ENCODE measurements at places on chromosomes 6 and 20. TPM values are rescaled to one million over a fixed set of nuclear protein-coding genes. Genes with fewer than 3 reads are reported as not detected.

Gene C6orf52
- 3.0 TPM for total RNA-seq

Gene PLAGL2
- total RNA-seq: 119 TPM

Gene COL21A1
- not detected for total RNA-seq

Gene PSORS1C2
- not detected for total RNA-seq

Gene PGC
- total RNA-seq: not detected

Gene WDR46
- 106 TPM for total RNA-seq

Gene NKAPL
- total RNA-seq: not detected

Gene PLCB1
- 1.9 TPM for total RNA-seq

Gene LST1
- total RNA-seq: 42.6 TPM

Gene CTCFL
- total RNA-seq: not detected

Gene GATA5
- total RNA-seq: not detected

Gene HTR1E
- not detected for total RNA-seq

Gene SIRPD
- total RNA-seq: not detected

Gene TMEM63B
- 17.8 TPM for total RNA-seq

Gene C6orf132
- 0.40 TPM for total RNA-seq

Gene EYA4
- not detected for total RNA-seq

Gene SLC26A8
- total RNA-seq: not detected

Gene CAP2
- not detected for total RNA-seq

Gene PNISR
- total RNA-seq: 109 TPM

GRCh38 chr6:82076916-82077315 is 170.6 kb downstream of the IBTK start:
- H3K4me1 ChIP-seq: no peaks in the 10 kb centered on the region
- H3K27ac ChIP-seq: no peak overlapping the region
- DNase-seq: no peak
- H3K36me3 ChIP-seq: no peaks in the 10 kb centered on the region

- H3K27me3 ChIP-seq: peaks cover 6% of the 10 kb centered on the region
- DNase-seq: no peak
- H3K4me1 ChIP-seq: no peaks in the 10 kb centered on the region
- no peak overlapping the region for H3K4me3 ChIP-seq
- no peaks in the 10 kb centered on the region for H3K36me3 ChIP-seq
These were observed 120.7 kb downstream of the MTFR2 start for GRCh38 chr6:136129365-136129764.

DNA sequence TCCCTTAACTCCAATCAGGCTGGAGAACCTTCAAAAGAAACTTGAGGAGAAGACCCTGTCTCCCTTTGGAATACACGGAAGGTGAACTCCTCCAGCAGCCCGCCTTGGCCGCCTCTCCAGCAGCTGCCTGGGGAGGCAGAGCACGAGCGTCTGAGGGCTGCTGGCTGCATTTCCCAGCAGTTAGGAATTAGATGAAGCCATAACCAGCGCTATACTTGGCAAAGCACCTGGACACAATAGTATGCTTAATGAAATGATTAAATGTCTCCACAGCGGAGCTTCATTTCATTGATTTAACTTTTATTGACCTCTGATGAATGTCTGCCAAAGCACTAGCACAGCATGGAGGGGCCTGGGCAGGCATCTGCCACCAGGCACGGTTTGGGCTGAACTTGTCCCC is 73.5 kb downstream of the TMEM242 start:
- no peaks in the 10 kb centered on the region for H3K4me1 ChIP-seq
- H3K36me3 ChIP-seq: no peaks in the 10 kb centered on the region
- no peak overlapping the region for H3K4me3 ChIP-seq
- H3K27me3 ChIP-seq: peaks cover 20% of the 10 kb centered on the region
- no peak for DNase-seq
- no peak overlapping the region for H3K27ac ChIP-seq

- no peak overlapping the region for H3K27ac ChIP-seq
- H3K4me3 ChIP-seq: no peak overlapping the region
- H3K27me3 ChIP-seq: no peaks in the 10 kb centered on the region
- H3K4me1 ChIP-seq: peaks cover 4% of the 10 kb centered on the region
- no peak for DNase-seq
These were observed 420.8 kb downstream of the TBC1D32 start for GRCh38 chr6:120913486-120913885.

DNA sequence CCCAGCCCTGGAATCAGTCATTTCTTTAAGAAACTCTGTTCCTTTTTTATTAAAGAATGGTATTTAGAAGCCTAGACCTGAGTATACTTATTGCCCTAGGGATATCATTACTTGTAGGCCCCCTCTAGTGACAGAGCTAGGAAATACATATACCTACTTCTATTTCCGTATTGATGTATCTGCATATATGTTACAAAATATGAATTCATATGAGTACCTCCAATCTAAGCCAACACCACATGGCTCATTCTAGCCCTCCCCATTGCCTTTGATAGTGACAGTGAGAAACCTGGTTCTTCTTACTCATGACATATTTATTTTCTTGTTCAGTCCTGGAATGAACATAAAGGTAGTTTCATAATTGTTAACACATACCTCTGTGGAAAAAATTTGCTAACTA is 137.2 kb downstream of the FARS2 start:
- peaks cover 6% of the 10 kb centered on the region for H3K4me1 ChIP-seq
- H3K36me3 ChIP-seq: no peaks in the 10 kb centered on the region
- H3K27ac ChIP-seq: no peak overlapping the region

GRCh38 chr20:57973886-57974285 is 254.6 kb downstream of the ANKRD60 start:
- H3K4me1 ChIP-seq: no peaks in the 10 kb centered on the region
- no peaks in the 10 kb centered on the region for H3K27me3 ChIP-seq
- no peaks in the 10 kb centered on the region for H3K36me3 ChIP-seq
- H3K4me3 ChIP-seq: no peak overlapping the region

DNA sequence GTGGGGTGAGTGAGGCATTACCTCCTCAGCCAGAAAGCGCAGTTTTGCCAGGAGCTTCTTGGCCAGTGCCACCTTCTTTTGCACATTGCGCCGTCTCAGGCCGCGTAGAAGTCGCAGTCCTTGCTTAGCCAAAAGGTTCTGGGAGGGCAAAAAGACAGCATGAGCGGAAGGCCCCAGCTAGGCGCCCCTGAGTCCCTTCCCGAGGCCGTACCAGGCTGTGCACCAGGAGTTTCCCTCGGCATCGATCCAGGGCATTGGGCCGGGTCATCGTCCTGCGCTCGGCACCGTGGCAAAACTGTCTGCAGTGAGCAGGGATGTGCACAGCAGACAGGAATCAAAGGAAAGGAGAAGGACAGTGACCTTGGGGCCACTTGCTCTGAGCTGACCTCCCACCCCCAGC is 20.2 kb upstream of the SPAG4 start:
- H3K4me1 ChIP-seq: no peaks in the 10 kb centered on the region
- no peak overlapping the region for H3K4me3 ChIP-seq
- peaks cover 32% of the 10 kb centered on the region for H3K27me3 ChIP-seq
- DNase-seq: no peak

GRCh38 chr6:16807956-16808355 is 46.7 kb upstream of the ATXN1 start:
- DNase-seq: no peak
- no peak overlapping the region for H3K27ac ChIP-seq
- H3K36me3 ChIP-seq: peaks cover 2% of the 10 kb centered on the region
- no peak overlapping the region for H3K4me3 ChIP-seq
- H3K4me1 ChIP-seq: no peaks in the 10 kb centered on the region

- no peaks in the 10 kb centered on the region for H3K36me3 ChIP-seq
- H3K27me3 ChIP-seq: no peaks in the 10 kb centered on the region
- no peak for DNase-seq
- H3K4me1 ChIP-seq: no peaks in the 10 kb centered on the region
These were observed 245.6 kb downstream of the KIF16B start for GRCh38 chr20:16327606-16328005.

- peak; percentile 80 for DNase-seq
- no peaks in the 10 kb centered on the region for H3K27me3 ChIP-seq
- peaks cover 50% of the 10 kb centered on the region for H3K36me3 ChIP-seq
- H3K4me3 ChIP-seq: peak overlapping the region; percentile 82
- H3K27ac ChIP-seq: peak overlapping the region; percentile 94
These were observed 17.0 kb downstream of the NFATC2 start for GRCh38 chr20:51525241-51526105.

GRCh38 chr6:29146179-29146578 is 24.5 kb upstream of the OR2J2 start:
- no peaks in the 10 kb centered on the region for H3K27me3 ChIP-seq
- no peaks in the 10 kb centered on the region for H3K4me1 ChIP-seq
- no peak overlapping the region for H3K27ac ChIP-seq

GRCh38 chr20:4041748-4042411 is 26.5 kb upstream of the RNF24 start:
- no peak overlapping the region for H3K27ac ChIP-seq
- DNase-seq: no peak
- peaks cover 5% of the 10 kb centered on the region for H3K36me3 ChIP-seq
- H3K27me3 ChIP-seq: peaks cover 1% of the 10 kb centered on the region
- H3K4me1 ChIP-seq: peaks cover 32% of the 10 kb centered on the region

- H3K4me3 ChIP-seq: no peak overlapping the region
- H3K4me1 ChIP-seq: no peaks in the 10 kb centered on the region
- H3K27me3 ChIP-seq: peaks cover 80% of the 10 kb centered on the region
- no peaks in the 10 kb centered on the region for H3K36me3 ChIP-seq
These were observed 146.7 kb upstream of the AFDN start for GRCh38 chr6:167679790-167680604.

- no peak for DNase-seq
- H3K4me3 ChIP-seq: no peak overlapping the region
- no peaks in the 10 kb centered on the region for H3K27me3 ChIP-seq
These were observed 632.7 kb upstream of the AGPAT4 start for GRCh38 chr6:161906571-161906970.

- peak overlapping the region; percentile 92 for H3K27ac ChIP-seq
- H3K4me3 ChIP-seq: peak overlapping the region; percentile 86
- H3K4me1 ChIP-seq: peaks cover 64% of the 10 kb centered on the region
- H3K27me3 ChIP-seq: no peaks in the 10 kb centered on the region
- no peak for DNase-seq
These were observed 113.4 kb upstream of the CARMIL1 start for GRCh38 chr6:25165800-25166199.

DNA sequence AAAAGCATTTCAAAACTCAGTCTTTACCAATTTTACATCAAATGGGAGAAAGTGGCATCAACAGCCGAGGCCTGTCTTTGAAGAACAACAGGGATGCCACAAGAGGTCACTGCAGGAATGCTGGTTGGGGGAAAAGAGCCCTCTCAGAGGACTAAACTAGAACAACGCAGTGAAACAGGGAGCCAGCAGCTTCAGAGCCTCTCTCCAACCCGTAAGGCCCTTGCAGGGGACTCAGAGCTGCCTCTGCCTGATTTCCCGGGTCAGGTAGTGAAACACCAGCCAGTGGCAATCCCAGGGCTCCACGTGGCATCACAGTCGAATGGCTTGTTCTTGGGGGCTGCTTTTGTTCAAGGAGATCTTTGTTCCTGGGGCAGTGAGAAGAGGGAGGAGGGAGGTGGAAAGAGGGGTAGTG is 55.0 kb upstream of the KCNK16 start:
- no peak overlapping the region for H3K4me3 ChIP-seq
- H3K4me1 ChIP-seq: peaks cover 2% of the 10 kb centered on the region
- H3K36me3 ChIP-seq: no peaks in the 10 kb centered on the region

DNA sequence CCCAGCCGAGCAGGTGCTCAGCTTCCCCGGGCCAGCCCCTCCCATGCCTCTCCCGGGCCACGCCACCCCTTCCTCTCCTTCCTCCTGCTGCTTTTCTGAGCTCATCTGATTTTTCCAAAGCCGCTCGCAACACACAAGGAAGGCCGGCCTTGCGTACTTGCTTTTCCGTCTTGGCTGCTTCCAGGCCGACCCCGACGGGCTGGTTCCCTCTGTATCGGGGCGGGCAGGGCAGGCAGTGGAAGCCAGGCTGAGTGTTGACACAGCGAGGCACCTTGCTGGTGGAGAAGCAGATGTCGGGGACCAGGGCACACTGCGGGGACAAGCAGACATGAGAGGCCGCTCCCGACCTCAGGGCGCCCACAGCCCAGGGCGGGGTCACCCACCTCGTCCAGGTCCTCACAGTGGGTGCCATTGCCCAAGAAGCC is 21.1 kb downstream of the THBS2 start:
- no peaks in the 10 kb centered on the region for H3K27me3 ChIP-seq
- no peak overlapping the region for H3K27ac ChIP-seq
- H3K36me3 ChIP-seq: no peaks in the 10 kb centered on the region
- no peak for DNase-seq
- H3K4me1 ChIP-seq: no peaks in the 10 kb centered on the region
- no peak overlapping the region for H3K4me3 ChIP-seq

DNA sequence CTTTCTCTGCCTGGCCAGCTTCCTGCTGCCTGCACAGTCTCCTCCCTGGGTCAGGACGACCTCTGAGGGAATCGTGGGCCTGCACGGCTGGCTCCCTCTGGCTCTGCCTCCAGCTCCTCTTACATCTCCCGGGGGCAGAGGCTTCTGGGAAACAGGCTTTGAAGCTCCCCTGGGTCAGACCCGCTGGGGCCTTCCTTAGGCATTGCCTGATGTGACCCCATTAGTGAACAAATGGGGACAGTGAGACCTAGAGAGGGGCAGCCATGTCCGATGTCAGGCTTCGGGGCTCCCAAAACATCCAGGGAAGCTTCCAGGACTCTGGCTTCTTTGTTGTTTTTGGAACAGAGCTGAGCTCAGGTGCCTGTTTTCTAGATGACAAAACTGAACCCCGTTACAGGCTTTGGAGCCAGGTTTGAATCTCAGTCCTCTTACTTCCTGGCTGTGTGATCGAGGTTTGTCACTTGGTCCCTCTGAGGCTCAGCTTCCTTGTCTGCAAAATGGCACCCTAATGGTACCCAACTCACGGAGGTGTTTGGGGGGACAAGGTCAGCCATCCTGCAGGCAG is 94.3 kb downstream of the CEBPB start:
- no peak for DNase-seq
- no peaks in the 10 kb centered on the region for H3K36me3 ChIP-seq
- H3K4me3 ChIP-seq: peak overlapping the region; percentile 14
- H3K4me1 ChIP-seq: peaks cover 29% of the 10 kb centered on the region
- H3K27ac ChIP-seq: peak overlapping the region; percentile 93

DNA sequence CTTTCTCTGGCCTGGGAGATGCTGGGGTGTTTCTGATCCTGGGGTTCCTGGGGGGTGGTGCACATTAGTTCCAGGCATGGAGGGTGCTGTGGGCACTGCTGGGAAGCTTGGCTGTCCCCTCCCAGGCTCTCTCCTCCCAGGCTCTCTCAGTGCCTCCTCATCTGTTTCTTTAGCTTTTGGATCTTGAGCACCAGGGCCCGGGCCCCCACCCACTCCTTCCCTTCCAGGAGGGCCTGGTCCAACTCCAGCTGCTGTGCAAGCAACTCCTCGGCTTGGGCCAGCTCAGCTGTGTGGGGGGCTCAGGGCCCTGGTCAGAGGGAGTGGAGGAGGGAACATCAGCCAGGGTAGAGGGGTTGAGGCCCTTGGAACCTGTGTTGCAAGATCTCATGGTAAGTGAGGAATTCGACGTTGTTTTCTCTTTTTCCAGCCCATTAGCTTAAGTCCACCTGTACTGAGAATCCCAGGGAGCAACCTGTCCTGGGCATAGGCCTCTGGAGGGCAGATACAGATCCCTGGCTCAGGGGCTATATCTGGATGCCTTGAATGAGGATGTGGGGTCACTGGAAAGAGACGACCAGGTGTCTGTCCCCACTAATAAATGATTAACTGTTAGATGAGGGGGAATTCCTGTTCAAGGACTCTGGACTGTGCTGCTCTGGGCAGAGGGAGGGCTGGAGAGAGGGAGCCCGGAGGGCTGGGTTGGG is 34.5 kb upstream of the HLA-A start:
- no peak overlapping the region for H3K27ac ChIP-seq
- H3K27me3 ChIP-seq: peaks cover 25% of the 10 kb centered on the region
- DNase-seq: no peak
- no peaks in the 10 kb centered on the region for H3K36me3 ChIP-seq
- H3K4me1 ChIP-seq: peaks cover 27% of the 10 kb centered on the region
- H3K4me3 ChIP-seq: no peak overlapping the region

Measured in activated CD4-positive, alpha-beta T cell treated with anti-CD3 and anti-CD28 coated beads, Interleukin-2, amount 10 ng/mL, durations not matched to agents 24 days and 14 days (primary cell).